ENCODE measurements at places on chromosomes 5 and 9. TPM values are rescaled to one million over a fixed set of nuclear protein-coding genes. Genes with fewer than 3 reads are reported as not detected.

DNA sequence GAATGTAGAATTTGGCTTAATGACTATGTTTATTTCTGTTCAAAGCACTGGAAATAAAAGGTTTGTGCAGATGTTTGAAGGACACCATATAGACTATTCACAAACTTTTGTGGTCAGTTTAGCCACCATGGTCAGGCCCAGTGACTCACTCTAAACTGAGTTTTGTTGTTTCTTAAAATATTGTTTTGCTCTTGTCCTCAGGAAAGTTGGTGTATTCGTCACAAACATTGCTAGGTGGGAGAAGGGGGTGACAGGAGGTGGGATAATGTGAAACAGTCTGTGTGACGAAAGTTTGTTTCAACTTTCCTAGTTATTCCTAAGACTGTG lies 35.0 kb upstream of the LIFR start:
- no peak for DNase-seq
- H3K36me3 ChIP-seq, result no peaks in the 10 kb centered on the region
- peaks cover 3% of the 10 kb centered on the region for H3K27me3 ChIP-seq
- no peak overlapping the region for H3K4me3 ChIP-seq

KCNV2 gene
- not detected for total RNA-seq

- H3K27ac ChIP-seq, result peak overlapping the region; percentile 93
- H3K27me3 ChIP-seq, result peaks cover 3% of the 10 kb centered on the region
- H3K4me3 ChIP-seq, result peak overlapping the region; percentile 93
- peaks cover 47% of the 10 kb centered on the region for H3K4me1 ChIP-seq
Measured at GRCh38 chr9:87499424-87500017, 1.9 kb downstream of the DAPK1 start.

- peaks cover 7% of the 10 kb centered on the region for H3K27me3 ChIP-seq
- H3K27ac ChIP-seq, result no peak overlapping the region
- H3K36me3 ChIP-seq, result no peaks in the 10 kb centered on the region
Measured at GRCh38 chr5:175596761-175597189, 61.1 kb upstream of the HRH2 start.

Data from progenitor cell of endocrine pancreas (in vitro differentiated cells).